ENCODE measurements at places on chromosomes 7 and 10.

GRCh38 chr7:116799916-116800315, 62.5 kb upstream of the CAPZA2 start:
- DNase-seq = peak; percentile 44

DNA sequence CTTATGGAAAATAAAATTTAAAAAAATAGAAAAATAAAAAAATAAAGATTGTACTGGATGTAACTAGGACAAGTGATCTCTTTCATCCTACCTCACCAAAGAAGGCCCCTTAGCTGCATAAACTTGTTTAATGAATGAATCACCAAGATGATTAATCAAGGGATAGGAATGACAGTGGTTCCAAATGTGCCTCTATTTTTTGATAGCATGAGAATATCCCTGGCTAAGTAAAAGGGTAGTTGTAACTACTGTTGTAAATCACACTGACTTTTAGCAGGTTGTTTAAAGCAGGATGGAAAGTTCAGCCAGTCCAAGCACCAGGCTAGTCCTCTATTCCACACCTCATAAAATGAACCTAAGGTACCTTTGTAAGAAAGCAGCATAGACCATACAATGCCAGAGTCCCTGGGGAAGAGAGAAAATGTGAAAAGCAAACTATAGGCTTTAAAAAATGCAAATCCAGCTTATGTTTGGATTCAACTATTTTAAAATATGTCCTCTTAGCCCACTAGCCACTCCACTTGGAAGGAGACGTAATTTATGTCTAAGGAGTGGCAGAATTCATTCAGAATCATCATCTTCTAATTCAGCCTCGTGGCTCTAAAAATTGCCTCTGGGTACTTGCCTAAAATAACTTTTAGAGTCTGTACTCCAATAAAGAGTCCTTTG, 126.8 kb downstream of the SKIDA1 start:
- no peak for DNase-seq

GRCh38 chr10:120402147-120402766, 54.8 kb upstream of the PLPP4 start:
- no peak for DNase-seq

DNA sequence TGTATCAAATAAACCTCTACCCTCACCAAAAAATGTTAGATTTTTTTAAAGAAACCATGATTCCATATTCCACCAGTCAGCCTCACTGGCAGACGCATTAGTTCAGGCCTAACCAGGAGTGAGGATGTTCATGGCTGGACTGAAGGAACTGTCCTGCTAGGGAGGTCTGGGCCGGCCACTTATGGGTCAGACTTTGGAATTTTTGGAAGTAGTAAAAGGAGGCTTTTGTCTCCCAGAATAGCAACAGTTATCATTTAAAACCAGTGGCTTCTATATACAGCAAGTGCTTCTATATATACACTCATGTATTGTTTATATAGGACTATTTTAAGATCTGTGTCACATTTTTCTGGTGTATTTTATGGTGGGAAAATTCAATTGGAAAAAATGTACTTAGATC, 120.5 kb downstream of the CNNM2 start:
- no peak for DNase-seq

GRCh38 chr10:35451151-35452016, 115.1 kb downstream of the CCNY start:
- DNase-seq = peak; percentile 83
